ENCODE measurements at places on chromosomes 12 and 14.

DNA sequence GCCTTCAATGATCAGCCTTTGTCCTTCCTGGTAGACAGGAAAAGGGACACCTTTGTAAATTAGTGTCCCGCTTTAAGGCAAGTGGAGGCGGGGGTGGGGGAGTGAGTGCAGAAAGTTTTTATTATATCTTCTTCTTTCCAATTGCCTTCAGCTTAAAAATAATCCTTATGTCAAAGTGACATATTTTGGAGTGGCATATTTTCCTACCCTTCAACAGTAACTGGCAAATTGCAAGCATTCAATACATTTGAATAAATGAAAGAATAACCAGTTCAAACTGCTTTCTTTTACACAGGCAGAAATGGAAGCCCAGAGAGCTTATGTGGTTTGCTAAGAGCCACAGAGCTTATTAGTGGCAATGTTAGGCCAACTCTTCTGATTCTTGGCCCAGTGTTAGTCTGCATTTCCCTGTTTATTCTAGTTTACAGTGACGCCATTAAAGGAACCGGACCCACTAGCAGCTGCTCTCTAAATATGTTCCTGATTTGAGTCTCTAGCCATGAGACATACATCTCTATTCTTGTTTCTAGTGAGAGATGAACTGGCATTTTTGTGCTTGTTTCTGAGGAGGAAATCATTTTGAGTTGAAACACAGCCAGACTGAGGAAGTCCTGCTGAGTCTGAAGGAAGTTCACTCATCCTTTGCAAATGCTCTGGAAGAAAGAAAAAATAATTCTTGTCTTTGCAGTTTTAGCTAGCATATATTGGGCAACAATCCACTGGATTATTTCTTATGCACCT, 468.7 kb downstream of the NOVA1 start:
- no peak for DNase-seq

DNA sequence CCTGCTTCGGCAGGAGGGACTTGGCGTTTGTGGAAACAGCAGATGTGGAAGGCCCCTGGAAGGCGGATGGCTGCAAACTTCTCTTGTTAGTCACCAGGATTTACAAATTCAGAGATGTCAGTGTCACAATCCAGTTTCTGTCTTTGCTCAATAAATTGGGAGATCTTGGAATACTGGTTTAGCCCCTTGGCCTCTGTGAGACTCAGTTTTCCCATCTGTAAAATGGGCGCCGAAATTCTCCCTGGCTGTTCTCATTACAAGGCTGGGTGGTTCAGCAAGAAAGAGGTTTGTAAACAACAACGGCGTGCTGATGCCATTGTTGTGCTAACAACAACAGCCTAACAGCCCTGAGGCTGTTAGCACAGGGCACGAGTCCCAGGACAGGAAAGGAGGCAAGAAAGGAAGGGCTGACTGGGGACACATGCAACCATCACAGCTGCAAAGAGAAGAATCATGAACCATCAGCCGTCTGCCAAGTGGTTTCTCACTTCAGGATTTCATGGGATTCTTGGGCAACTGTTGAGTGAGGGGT, 127.5 kb downstream of the AACS start:
- DNase-seq: no peak

GRCh38 chr14:52244328-52244727, 23.2 kb upstream of the PTGDR start:
- DNase-seq: no peak

DNA sequence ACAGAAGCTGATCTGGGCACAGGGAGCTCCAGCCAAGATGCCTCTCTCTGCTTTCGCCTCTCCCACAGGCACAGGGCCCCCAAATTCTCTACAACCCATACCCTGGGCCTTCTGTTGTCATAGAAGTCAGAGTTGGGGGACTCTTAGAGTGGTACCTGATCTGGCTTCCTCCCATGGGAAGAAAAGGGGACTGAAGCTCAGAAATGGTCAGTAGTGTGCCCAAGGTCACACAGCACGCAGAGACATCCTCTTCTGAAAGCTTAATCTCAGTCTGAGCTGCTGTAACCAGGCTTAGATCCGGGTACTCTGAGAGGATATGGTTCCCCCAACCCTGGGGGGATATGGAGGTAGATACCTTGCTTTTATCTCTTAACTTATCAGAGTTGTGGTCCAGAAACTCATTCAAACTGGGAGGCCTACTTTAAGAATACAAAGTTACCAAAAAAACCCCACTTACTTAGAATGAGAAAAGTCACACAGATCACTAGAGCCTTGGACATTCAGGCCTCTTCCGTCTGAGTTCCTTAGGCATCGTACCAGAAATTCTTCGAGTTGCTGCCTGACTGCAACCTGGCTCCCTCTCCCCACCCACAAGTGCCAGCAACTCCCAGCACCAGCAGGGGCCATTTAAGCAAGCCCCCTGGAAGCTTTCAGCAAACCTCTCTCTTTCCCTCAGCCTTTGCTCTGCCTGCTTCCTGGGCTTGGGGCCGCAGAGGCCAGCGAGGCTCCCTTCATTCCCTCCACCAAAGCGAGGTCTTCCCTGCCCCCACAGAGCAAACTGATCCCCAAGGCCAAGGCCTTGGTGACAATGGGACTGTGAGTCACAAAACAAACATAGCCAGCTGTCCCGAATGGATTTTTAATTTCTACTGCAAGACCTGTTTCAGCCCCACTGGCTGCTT, 13.9 kb downstream of the KRT7 start:
- DNase-seq: peak; percentile 66

DNA sequence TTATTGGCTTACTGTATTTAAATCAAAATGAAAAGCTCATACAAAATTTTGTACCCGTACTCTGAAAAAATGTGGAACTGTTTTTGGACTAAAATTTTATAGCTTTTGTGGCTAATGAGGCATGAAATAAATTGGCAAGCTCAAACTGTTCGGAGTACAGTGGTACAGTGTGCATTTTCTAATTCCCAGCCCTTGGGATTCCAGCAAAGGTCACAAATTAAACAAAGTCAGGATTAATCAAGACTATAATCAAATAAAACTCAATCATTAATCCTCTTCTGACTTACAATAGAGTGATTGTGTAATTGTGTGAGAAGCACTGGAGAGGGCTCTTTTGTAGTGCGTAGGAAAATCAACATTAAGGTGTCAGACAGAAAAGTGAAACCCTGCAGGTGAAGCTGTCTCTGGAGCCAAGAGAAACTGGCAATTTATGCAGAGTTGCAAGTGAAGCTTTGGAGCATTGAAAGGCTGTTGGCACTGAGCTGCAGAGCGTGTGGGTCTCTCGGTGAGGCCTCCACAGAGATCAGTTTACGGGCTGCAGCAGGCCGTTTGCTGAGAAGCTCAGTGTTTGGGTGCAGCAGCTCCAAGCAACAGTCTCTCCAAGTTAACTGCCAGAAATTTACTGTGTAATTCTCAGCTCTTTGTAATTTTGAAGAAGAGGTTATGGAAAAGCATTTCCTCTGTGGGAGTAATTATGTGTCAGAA, 275.9 kb downstream of the FBXL14 start:
- peak; percentile 32 for DNase-seq

GRCh38 chr12:18141048-18141982, 51.3 kb upstream of the RERGL start:
- no peak for DNase-seq

DNA sequence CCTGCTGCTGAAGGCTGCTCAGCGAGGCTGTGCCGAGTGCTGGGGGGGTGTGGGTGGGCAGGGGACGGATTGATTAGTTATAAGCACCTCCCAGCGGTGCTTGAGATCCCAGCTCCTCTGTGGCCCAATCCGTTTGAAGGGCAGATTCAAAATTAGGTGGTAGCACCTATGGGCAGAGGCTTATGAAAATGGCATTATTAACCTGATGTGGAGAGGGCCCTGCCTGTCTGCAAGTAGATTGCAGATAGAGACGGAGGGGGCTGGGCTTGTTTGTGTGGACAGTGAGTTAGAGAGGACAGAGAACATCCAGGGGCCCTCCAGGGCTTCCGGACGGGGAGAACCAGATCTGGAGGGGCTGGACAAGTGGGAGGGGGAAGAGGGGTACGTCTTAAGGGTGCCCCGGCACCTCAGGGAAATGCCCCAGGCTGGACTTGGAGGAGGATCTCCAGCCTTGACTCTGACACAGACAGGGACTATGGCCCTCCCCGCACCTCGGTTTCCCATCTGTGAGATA, at the start of gene RTL1:
Gene RTL1 (minus strand): TSS at position 51 of the 514 bp plus-strand sequence. CDS start 18,934 bp downstream, outside the sequence.
- no peak for DNase-seq

DNA sequence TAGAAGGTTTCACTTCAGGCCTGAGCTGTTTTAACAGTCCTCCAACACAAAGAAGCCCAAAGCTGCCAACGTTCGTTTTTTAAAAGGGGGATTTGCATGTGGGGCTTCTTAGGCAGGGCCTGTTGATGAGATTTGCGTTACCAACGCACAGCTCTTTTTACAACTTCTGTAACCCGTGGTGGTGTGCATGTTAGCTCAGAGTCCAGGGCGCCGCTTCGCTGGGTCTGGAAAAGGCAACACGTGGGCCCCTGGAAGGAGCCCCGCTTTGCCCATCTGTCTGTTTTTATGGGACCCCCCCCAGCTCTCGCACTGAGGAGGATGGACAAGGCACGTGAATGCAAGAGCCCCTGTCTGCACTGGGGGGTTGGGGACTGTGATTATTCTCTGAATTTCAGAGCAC, 84.0 kb downstream of the ESR2 start:
- DNase-seq: no peak

DNA sequence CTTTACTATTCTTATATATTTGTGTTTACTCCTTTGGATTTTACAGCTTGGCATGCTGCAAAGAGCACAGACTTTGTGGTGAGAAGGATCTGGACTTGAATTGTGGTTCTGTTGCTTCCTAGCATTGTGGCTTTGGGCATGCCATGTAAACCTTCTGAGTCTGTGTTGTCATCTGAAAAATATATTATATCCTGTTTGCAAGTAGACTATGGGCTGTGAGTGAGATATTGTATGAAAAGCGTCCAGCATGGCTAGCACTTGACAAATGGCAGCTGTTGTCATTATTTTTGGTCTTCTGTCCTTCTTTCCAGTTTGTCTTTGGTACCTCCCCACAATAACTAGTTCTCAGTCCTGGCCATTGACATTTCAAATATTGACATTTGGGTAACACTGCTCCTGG, 61.8 kb upstream of the DACT1 start:
- DNase-seq: no peak

GRCh38 chr14:83975435-83975834, 1554.5 kb upstream of the FLRT2 start:
- no peak for DNase-seq

GRCh38 chr12:121297435-121297991, 1.0 kb upstream of the CAMKK2 start:
- DNase-seq: no peak

DNA sequence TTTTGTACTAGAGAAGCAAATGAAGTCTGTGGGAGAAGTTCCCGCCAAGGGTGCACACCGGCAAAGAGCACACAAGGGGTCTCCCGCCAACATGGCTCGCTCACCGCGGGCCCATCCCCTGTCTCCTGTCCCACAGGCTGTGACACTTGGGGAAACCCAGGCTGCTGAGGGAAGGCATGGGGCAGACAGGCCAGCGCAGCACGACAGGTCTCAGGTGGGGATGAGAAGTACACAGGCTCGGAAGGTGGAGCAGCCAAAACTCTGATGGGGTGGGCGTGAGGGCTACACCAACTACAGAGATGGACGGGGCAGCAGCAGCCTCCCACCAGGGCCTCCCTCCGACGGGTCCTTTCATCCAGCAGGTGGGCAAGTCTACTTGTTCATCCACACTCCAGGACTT, 64.4 kb downstream of the RNF34 start:
- no peak for DNase-seq

DNA sequence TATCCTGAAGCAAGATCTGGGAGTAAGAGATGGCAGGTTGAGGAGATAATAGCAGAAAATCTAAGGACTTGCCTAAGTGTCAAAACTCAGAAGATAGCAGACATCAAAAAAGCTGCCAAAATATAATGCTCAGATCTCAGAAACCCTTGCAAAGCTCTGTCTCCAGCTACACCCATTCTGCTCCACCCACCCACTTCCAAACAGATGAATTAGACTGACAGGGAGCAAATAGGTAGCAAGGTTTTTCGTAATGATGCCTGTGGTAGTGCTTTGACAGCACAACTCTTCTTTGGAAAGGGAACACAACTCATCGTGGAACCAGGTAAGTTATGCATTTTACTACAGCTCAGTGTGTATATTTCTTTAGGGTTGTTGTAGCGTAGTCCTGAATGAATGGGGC, 132.6 kb downstream of the DAD1 start:
- no peak for DNase-seq

- no peak for DNase-seq
These were observed 196.4 kb downstream of the CRADD start for GRCh38 chr12:93873561-93873960.

- no peak for DNase-seq
These were observed 1.2 kb downstream of the WNT5B start for GRCh38 chr12:1630133-1630826.

DNA sequence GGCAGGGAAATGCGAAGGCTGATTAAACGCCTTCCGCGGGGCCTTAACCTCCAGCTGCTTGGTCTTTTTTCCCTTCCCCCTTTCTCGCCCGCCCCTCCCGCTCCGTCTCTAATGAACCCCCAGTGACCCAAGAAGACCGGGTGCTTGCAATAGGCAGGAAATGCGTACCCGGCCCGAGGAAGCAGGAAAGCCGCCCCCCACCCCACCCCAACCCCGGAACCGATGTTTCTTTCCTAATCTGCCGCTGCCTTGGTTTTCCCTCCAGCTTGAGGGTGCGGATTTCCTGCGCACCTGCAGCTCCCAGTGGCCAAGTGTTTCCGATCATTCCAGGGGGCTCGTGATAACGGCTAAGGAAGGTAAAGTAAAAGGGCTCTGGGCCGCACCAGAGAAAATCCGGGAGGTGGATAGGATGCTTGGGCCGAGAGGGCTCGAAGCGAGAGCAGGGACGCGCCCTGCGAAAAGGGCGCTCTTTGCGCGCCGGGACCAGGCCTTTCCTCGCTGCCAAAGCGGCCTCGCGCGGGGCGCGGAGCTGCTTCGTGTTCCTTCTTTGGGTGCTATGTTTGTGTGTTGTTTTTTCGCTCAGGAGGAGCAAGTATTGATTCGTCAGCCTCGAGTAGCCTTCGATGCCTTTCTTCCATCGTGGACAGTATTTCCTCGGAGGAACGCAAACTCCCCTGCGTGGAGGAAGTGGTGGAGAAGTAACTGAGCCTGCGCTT, 983 bp downstream of the MYF6 start:
- no peak for DNase-seq

DNA sequence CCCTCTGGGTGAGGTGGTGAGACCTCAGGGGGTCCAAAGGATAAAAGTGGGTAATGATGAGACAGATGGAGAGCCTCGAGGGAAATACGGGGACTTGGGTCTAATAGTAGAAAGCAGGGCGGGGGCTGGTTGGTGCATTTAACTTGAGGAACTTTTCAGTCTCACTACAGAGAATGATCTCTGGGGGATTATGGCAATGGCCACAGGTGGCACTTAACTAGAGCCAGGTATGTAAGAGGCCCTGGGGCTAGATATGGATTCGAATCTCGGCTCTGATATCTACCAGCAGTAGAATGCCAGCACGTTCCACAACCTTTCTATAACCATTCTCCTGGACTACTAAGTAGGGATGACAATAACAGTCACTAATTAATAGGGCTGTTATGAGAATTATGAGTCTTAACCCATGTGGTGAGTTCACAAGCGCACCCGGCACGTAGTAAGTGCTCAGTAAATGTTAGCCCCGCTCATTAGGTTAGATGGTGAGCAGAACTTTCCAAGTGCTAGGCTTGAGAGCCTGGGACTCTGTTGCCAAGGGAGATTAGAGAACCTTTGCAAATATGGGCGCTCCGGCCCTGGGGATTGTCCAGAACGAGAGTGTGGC, 888 bp upstream of the PLXNC1 start:
- no peak for DNase-seq

Data from NT2/D1 (cell line).